Ascending aorta (tissue), 2 donors: ENCODE measurements at places on chromosomes 1 and 21. TPM values are rescaled to one million over a fixed set of nuclear protein-coding genes. Genes with fewer than 3 reads are reported as not detected.

DNA sequence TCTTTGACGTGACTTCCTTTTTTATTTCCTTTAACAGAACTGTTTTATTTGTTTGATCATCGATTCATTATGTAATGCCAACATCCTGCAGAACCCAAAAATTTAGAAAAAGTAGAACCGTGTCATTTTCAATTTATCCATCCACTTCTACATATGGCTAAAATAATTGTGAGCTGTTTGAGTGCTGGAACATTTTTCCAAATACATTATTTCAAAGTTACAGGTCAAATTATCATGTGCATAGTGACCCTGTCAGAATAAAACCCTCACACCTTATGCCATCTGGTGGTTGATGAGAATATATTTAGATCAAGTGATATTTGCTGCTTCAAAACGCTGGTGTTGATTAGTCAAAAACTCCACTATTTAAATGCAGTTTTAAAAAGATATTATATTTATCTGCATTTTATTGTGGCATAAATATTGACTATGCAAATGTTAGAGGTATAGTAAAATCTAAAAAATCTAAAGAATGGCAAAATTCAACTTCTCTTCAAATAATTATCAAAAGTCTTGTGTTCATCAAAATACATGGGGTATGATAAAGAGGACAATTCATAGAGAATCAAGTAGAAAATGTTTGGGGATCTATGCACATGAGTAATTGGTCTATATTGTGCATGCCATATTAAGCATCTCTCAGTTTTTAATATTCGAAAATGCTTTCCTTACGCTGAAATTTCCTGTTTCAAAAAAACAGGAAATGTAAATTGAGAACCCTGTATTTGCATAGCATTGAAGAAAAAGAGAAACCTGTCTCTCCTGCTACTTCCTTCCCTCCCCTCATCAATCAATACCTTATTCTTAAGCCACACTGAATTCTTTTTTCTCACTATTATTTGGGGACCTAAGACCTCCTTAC, 39.7 kb downstream of the UBE2U start:
- H3K27ac ChIP-seq, result no peak overlapping the region
- no peaks in the 10 kb centered on the region for H3K36me3 ChIP-seq
- no peaks in the 10 kb centered on the region for H3K4me1 ChIP-seq
- no peak for DNase-seq
- H3K27me3 ChIP-seq, result no peaks in the 10 kb centered on the region

DNA sequence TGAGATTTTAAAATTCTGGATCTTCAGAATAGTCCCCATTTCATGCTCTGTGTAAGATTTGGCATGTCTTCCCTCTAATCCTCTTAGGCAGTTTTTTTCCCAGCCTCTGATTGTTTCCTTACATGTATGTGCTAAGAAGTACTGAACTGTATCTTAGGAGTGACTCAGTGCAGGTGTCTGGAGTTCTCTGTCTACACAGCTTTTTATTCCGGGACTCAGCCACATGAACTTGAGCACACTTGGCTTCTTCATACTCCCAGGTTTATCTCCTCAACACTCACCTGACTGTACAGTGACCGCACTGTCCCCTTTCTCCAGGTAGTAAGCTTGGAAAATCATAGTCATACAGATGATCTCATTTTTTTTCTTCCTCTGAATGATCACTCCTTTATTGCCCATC, 50.7 kb downstream of the SYT14 start:
- no peak overlapping the region for H3K4me3 ChIP-seq
- no peaks in the 10 kb centered on the region for H3K4me1 ChIP-seq
- H3K27ac ChIP-seq, result no peak overlapping the region
- no peak for DNase-seq
- no peaks in the 10 kb centered on the region for H3K36me3 ChIP-seq
- H3K27me3 ChIP-seq, result no peaks in the 10 kb centered on the region

Gene IPO13
- 6.2 TPM for total RNA-seq

DNA sequence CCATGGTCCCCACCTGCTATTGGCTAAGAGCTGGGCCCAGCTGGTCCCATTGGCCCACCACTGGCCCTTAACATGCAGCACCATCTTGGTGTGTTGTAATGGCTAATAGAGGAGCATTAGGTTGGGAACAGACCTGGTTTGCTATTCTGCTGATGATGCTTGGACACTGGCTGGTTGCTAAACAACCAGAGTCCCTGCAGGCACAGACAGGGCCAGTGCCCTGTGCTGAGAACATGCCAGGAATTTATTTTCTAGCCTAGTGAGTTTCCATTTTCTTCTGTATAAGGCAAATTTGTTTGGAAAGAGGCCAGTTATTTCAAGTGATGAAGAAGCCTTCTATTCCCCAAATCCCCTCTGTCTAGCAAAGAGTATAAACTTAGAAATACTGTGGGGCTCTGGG, 42.9 kb upstream of the TDRD10 start:
- H3K27ac ChIP-seq, result no peak overlapping the region
- no peak for DNase-seq
- H3K4me1 ChIP-seq, result no peaks in the 10 kb centered on the region
- H3K36me3 ChIP-seq, result peaks cover 4% of the 10 kb centered on the region
- no peaks in the 10 kb centered on the region for H3K27me3 ChIP-seq

DNA sequence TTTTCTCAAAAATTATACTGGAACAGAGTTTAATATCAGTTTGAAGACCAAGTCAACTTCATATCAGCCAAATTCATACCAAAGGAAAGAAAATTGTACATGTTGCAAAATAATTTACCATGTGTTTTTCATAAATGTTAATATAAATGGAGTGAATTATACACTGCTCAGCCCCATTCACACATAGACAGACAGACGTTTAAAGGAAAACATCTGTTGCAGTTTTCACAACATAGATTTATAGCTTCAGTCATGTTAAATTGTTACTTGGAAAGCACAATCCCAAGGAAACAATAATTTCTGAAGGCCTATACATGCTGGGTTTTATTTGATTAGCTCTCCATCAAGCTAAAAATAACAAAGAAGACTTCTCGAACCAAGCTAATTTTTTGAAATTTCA, 27.8 kb upstream of the HYI start:
- no peak overlapping the region for H3K4me3 ChIP-seq
- H3K27ac ChIP-seq, result no peak overlapping the region
- no peaks in the 10 kb centered on the region for H3K27me3 ChIP-seq
- H3K4me1 ChIP-seq, result no peaks in the 10 kb centered on the region
- H3K36me3 ChIP-seq, result no peaks in the 10 kb centered on the region

Gene CDC42BPA
- total RNA-seq, result 56.9 TPM

Gene REN
- total RNA-seq, result not detected

DNA sequence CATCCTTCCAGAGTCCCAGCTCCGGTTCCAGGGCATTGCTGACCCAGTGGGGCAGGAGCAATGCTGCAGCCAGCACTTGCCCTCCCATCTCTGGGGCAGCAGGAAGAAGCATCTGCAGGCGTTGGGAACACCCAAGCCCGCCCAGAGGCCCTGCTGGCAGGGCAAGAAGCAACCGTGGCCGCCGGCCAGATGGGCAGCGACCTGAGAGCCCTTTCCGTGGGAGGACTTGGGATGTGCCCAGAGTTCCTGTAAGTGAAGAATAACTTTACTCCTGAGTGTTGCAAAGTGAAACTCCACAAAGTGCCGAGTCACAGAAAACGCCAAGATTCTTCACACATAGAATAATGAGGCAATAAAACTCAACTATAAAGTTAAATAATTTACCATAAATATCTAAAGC, 46.0 kb downstream of the GRIK3 start:
- DNase-seq, result no peak
- H3K4me3 ChIP-seq, result no peak overlapping the region
- H3K4me1 ChIP-seq, result no peaks in the 10 kb centered on the region
- H3K27ac ChIP-seq, result no peak overlapping the region
- no peaks in the 10 kb centered on the region for H3K36me3 ChIP-seq
- no peaks in the 10 kb centered on the region for H3K27me3 ChIP-seq

- H3K36me3 ChIP-seq, result no peaks in the 10 kb centered on the region
- no peaks in the 10 kb centered on the region for H3K4me1 ChIP-seq
- no peak overlapping the region for H3K4me3 ChIP-seq
- no peak for DNase-seq
These were observed 206.3 kb downstream of the COL11A1 start for GRCh38 chr1:102901996-102902395.

Gene INAVA
- total RNA-seq, result not detected

Gene LRRN2
- 6.5 TPM for total RNA-seq

DNA sequence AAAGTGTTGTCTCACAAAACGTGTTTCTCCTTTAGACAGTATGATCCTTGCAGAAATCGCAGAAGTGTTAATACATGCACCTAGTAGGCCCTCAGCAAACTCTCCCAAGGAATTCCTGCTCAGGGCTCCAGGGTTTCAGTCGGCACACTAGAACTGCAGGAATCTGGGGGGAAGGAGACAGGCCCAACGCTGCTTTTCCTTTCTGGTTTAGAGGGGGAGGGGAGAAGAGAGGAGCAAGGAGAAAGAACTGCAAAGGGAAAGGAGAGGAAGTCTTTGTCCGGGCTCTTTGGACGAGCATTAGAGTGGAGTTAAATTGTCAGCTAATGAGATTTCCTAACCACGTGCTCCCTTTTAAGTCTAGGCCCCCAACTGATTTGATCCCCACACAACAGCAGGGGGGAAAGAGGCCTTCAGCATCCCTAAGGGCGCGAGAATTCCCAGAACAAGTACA, 103.7 kb upstream of the SOD1 start:
- H3K36me3 ChIP-seq, result no peaks in the 10 kb centered on the region
- H3K4me1 ChIP-seq, result peaks cover 3% of the 10 kb centered on the region
- no peak overlapping the region for H3K4me3 ChIP-seq
- H3K27ac ChIP-seq, result no peak overlapping the region

DNA sequence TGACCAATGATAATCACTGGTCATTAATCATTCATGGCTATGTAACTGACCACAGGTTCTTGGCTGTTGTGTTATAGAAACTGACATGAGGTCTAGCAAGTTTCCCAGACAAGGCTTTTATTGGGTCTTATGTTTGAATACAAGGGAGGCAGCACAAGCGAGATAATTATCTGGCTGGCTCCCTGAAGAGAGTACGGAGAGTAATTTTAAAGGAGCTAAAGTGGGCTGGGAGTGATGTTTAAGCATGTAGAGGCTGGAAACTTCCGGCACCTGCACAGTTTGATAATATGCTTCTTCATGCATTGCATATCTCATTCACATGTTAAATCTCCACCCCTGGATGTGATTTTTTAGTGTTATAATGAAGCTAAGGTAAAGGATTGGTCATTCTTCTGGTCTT, 116.2 kb upstream of the KCNK1 start:
- no peak for DNase-seq
- no peaks in the 10 kb centered on the region for H3K36me3 ChIP-seq
- H3K4me1 ChIP-seq, result no peaks in the 10 kb centered on the region
- H3K27me3 ChIP-seq, result no peaks in the 10 kb centered on the region

GRCh38 chr1:26820784-26821269, 5.7 kb upstream of the ZDHHC18 start:
- no peaks in the 10 kb centered on the region for H3K27me3 ChIP-seq
- H3K36me3 ChIP-seq, result no peaks in the 10 kb centered on the region
- H3K4me3 ChIP-seq, result no peak overlapping the region
- DNase-seq, result no peak
- peaks cover 3% of the 10 kb centered on the region for H3K4me1 ChIP-seq
- H3K27ac ChIP-seq, result no peak overlapping the region

DNA sequence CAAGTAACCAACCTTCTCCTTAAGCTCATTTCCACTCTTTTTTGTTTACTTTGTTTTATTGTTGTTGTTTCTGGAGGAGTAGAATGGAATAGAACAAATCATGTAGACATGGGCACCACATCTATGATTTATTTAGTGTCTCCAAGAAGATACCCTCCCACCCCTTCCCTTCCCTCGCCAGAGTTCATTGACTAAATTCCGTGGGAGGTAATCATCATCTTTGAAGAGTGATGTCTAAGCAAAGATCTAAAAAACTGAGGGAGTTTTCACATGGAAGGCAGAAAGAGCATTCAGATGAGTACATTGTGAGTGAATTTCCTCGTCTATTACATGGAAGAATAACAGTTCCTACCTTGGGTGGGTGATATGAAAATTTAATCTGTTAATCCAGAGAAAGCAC, 136.2 kb downstream of the SEC16B start:
- no peak overlapping the region for H3K27ac ChIP-seq
- no peaks in the 10 kb centered on the region for H3K36me3 ChIP-seq
- H3K4me3 ChIP-seq, result no peak overlapping the region
- DNase-seq, result no peak
- no peaks in the 10 kb centered on the region for H3K4me1 ChIP-seq
- no peaks in the 10 kb centered on the region for H3K27me3 ChIP-seq

- no peak for DNase-seq
- H3K27ac ChIP-seq, result no peak overlapping the region
- no peak overlapping the region for H3K4me3 ChIP-seq
- H3K36me3 ChIP-seq, result peaks cover 33% of the 10 kb centered on the region
- H3K4me1 ChIP-seq, result no peaks in the 10 kb centered on the region
These were observed 20.9 kb downstream of the TMEM53 start for GRCh38 chr1:44653107-44653964.

- H3K36me3 ChIP-seq, result no peaks in the 10 kb centered on the region
- no peak overlapping the region for H3K27ac ChIP-seq
- DNase-seq, result peak; percentile 34
These were observed 574.9 kb downstream of the PTPRU start for GRCh38 chr1:29811247-29811646.

- no peak for DNase-seq
- H3K27ac ChIP-seq, result no peak overlapping the region
- no peak overlapping the region for H3K4me3 ChIP-seq
- no peaks in the 10 kb centered on the region for H3K36me3 ChIP-seq
- no peaks in the 10 kb centered on the region for H3K4me1 ChIP-seq
These were observed 227.3 kb upstream of the KIAA0040 start for GRCh38 chr1:175419684-175420517.

GRCh38 chr1:31529999-31530684, 46.2 kb upstream of the TINAGL1 start:
- no peak for DNase-seq
- no peaks in the 10 kb centered on the region for H3K36me3 ChIP-seq
- H3K27me3 ChIP-seq, result no peaks in the 10 kb centered on the region
- no peak overlapping the region for H3K4me3 ChIP-seq
- H3K27ac ChIP-seq, result no peak overlapping the region

GRCh38 chr1:1827089-1827848, 49.0 kb upstream of the NADK start:
- H3K27me3 ChIP-seq, result no peaks in the 10 kb centered on the region
- H3K36me3 ChIP-seq, result no peaks in the 10 kb centered on the region
- H3K27ac ChIP-seq, result no peak overlapping the region
- H3K4me1 ChIP-seq, result no peaks in the 10 kb centered on the region
- H3K4me3 ChIP-seq, result no peak overlapping the region

GRCh38 chr1:164723296-164723798, 164.4 kb downstream of the PBX1 start:
- no peak overlapping the region for H3K4me3 ChIP-seq
- DNase-seq, result no peak
- peak overlapping the region; percentile 31 for H3K27ac ChIP-seq
- H3K4me1 ChIP-seq, result peaks cover 38% of the 10 kb centered on the region
- no peaks in the 10 kb centered on the region for H3K36me3 ChIP-seq

GRCh38 chr1:233523047-233523446, 90.9 kb upstream of the KCNK1 start:
- H3K4me1 ChIP-seq, result no peaks in the 10 kb centered on the region
- H3K4me3 ChIP-seq, result no peak overlapping the region
- no peak for DNase-seq
- no peaks in the 10 kb centered on the region for H3K36me3 ChIP-seq

Gene C1orf141
- not detected for total RNA-seq

- DNase-seq, result no peak
- no peak overlapping the region for H3K27ac ChIP-seq
- H3K27me3 ChIP-seq, result no peaks in the 10 kb centered on the region
- H3K4me1 ChIP-seq, result no peaks in the 10 kb centered on the region
- no peak overlapping the region for H3K4me3 ChIP-seq
- H3K36me3 ChIP-seq, result no peaks in the 10 kb centered on the region
These were observed 181.6 kb upstream of the CACYBP start for GRCh38 chr1:174818014-174818616.
